Eye (tissue), 1 donor: ENCODE measurements at places on chromosomes 7 and 10.

DNA sequence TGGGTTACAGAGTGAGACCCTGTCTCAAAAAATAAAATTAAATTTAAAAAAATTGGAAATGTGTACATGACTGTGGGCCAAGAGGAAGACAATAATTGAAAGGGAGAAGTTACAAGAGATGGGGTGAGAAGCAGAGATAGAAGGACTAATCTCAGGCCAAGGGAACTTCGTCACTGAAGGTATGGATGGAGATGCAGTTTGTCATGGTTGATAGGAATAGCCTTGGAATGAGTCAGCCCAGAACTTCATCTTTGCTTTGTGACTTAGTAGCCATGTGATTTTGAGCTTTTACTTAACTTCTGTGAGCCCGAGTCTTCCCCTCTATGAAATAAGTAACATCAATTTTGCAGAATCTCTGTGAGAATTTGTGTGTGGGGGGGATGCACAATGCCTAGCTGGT, 6.5 kb upstream of the PODXL start:
- DNase-seq: no peak

- DNase-seq: no peak
Observed at GRCh38 chr10:74958316-74958715, 131.9 kb downstream of the KAT6B start.

GRCh38 chr10:23148214-23148613, 43.9 kb upstream of the PTF1A start:
- DNase-seq: no peak

GRCh38 chr7:69605070-69605469, 6.8 kb downstream of the AUTS2 start:
- DNase-seq: no peak

- no peak for DNase-seq
Observed at GRCh38 chr7:114966156-114966555, 44.3 kb downstream of the MDFIC start.

- no peak for DNase-seq
Observed at GRCh38 chr10:7130191-7130911, 280.5 kb downstream of the SFMBT2 start.

- DNase-seq: no peak
Observed at GRCh38 chr10:61423178-61423577, 30.0 kb downstream of the TMEM26 start.

DNA sequence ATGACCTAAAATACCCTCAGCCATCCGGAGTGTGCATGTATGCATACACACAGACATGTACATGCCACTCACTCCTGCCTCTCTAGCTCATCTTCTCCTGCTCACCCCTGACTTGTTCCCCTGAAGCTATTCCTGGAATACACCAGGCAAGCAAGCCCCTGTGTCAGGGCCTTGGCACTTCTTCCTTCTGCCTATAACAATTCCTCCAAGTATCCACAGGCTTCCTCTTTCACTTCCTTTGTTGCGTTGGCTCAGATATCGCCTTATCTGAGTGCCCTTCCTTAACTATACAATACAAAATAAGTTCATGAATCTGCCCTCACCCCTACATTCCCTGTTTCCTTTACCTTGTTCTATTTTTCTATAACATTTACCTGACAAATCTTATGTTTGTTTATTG, 88.8 kb downstream of the NOD1 start:
- DNase-seq: no peak

DNA sequence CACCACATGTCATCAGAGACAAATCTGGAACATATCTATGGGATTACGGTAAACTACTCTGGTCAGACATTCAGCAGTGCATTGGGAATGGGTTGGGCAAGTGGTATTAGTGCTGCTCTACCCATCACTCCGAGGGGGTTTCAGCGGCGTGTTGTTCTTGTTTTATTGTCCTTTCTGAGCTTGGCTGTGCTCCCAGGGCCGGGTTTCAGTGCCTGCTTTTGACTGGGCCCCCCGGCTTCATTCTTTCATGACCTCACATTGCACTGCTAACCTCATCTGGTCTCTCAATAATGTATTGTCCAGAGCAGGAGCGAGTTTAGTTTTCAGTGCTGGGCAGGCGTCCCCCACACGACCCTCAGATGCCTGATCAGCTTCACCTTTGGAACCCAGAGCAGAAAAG, 364.6 kb downstream of the PAXIP1 start:
- no peak for DNase-seq

DNA sequence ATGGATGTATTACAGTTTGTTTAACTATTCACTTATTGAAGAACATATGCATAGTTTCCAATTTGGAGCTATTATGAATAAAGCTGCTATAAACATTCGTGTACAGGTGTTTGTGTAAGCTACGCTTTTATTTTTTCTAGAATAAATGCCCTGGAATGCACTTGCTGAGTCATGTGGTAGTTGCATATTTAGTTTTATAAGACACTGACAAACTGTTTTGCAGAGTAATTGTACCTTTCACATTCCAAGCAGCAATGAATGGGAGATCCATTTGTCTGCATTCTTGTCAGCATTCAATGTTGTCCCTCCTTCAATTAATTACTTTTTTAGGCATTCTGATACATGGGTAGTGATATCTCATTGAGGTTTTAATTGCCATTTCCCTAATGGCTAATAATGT, 373.6 kb upstream of the GHITM start:
- DNase-seq: no peak
